HepG2 (cell line): ENCODE measurements at places on chromosomes 13 and 19.
A peak's percentile ranks its signal among the peaks of the same experiment; 100 is the strongest.

- DNase-seq, result no peak
Observed at GRCh38 chr13:27257648-27258253, 6.4 kb downstream of the RPL21 start.

DNA sequence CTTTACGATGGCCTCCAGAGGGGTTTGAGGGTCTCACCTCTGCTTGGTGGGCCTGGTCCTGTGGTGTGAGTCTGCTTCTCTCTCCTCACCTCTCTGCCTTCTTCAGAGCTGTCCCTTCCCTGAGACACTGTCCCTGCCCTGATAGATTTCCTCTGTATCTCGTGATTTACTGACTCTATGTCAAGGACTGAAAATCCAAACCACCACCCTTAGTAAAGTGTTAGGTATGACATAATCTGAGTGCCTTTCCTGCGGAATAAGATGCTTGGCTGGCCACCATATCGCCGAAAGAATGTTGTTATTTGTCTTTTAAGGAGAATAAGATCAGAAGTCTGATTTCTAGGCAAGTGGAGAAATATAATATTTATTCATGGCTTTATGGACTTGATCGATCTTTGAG is 7.2 kb downstream of the SLC25A15 start:
- DNase-seq, result no peak

DNA sequence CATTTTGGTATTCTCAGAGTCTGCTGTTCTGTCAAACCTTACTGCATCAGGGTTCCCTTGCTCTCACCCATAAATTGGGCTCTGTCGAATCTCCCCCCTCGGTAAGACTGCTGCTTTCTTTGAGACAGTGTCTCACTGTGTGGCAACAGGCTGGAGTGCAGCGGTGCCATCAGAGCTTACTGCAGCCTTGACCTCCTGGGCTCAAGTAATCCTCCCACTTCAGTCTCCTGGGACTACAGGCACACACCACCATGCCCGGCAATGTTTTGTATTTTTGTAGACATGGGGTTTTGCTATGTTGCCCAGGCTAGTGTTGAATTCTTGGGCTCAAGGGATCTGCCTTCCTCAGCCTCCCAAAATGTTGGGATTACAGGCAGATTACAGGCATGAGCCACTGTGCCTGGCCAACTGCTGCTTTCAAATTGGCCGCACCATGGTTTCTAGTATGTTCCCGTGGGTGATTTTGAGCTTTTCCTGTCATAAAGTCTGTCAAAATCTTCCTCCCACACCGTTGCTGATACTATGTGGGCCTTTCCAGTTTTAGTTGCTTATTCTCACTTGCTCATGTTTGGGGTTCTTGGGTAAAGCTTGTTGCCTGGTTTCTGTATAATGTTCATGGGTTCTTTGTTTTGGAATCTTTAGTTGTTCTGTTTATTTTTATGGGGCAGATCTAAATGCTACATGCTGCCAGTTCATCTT is 10.6 kb downstream of the RFC3 start:
- DNase-seq, result no peak

- DNase-seq, result no peak
Observed at GRCh38 chr13:72314210-72314609, 413.2 kb downstream of the MZT1 start.

- DNase-seq, result no peak
Observed at GRCh38 chr13:40155201-40155600, 499.7 kb downstream of the COG6 start.

DNA sequence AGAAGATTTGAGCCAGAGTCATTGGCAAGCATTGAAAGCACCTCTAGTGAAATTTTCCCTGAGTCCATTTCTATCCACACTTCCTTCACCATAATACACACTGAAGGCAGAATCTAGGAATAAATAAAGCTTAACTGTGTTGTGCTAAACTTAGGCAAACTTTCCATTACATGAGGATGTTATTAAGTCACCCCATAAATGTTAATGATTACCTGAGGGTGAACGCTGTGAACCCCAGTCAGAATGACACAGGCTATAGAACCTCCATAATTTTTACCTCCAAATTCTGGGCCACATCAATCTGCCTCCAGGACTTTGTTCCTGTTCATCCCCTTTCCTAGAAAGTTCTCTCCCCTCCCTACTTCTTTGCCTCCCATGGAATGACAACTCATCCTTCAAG is 71.0 kb downstream of the RAP2A start:
- no peak for DNase-seq

- no peak for DNase-seq
Observed at GRCh38 chr13:112962396-112962795, 6.6 kb upstream of the MCF2L start.

- peak; percentile 14 for DNase-seq
Observed at GRCh38 chr19:53076984-53077383, 26.2 kb downstream of the ZNF160 start.

DNA sequence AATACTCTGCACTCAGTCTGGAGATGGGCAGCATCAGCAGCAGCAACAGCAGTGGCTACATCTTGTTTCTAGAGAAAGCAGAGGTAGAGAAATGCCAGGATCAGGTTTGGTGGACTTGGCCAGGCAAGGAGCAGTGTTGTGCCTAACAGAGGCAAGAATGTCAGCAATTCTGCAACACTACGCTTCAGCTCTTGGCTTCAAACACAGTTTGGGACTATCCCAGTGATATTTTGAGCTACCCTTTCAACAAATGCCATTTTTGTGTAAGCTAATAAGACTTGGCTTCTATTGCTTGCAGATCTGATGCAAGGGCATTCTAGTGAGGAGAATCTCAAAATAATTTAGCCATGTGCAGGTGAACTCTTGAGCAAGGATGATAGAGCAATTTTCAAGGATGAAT is 271.3 kb downstream of the PCDH20 start:
- no peak for DNase-seq

DNA sequence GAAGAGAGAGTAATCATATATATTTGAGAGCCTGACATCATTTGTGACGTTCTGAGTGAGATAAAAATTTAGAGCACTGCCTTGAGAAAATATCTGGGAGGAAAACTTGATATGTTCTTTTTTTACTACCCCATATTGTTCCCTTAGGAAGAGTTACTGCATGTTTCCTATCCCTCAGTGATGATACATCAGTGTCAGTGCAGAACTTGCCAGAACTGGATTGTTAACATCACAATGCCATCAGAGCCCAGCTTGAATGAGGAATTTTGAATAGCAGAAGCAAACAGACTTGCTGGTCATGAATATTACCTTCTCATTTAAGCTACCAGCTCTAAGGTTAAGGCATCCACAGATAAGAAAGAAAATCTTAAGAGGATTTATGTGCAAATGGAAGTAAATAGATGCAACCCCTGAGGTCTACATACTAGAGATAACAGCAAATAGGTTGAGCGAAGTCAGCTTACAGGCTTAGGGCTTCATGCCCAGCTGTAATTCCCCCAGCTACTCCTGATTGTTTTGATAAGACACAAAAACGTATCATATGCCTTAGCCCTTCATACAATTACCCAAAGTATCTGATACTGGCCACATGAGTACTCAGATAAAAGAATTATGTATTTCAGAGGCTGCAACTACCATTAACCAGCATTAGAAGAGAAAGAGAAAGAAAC is 313.7 kb upstream of the ATXN8OS start:
- no peak for DNase-seq

GRCh38 chr19:7595466-7596133 is at the start of gene CAMSAP3:
CAMSAP3 (plus strand) TSS chr19:7595863; CDS start chr19:7596003, 140 bp downstream.
- DNase-seq, result peak; percentile 64

GRCh38 chr13:75021151-75021550 is 460.8 kb downstream of the TBC1D4 start:
- no peak for DNase-seq

DNA sequence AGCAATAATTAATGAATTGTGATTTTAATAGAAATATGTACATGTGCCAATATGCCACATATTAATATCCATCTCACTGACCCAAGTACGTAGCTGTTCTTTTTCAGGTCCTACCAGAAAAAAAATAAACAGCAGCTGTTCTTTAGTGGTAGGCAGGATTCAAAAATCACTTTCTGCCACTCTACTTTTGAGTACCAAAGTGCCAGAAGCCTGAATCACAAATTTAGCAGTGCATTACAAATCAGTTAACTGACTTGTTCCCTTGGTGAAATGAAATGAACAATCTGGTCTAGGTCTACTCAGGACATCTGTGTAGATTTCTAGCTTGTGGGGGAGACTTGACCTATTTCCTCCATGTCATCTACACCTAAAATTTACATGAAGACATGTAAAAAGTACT is 775.5 kb upstream of the GPC6 start:
- no peak for DNase-seq

DNA sequence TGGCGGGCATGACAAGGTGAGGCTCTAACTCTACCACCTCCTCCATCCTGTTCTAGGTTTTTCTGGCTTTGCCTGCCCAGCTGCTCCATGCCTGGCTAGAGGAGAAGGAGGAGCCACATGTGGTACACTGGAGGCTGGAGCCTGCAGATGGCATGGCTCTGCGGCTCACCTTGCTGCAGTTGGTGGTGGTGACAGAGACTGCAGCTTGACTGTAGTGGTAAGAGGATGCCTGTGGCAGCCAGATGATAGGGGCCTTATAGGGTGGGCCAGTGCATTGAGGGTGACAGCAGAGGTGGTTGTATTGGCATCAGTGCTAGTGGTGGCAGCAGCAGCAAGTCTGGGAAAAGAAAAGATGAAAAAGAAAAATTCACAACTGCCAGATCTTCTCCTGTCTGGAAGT is 146.2 kb downstream of the TNFRSF19 start:
- no peak for DNase-seq

- DNase-seq, result peak; percentile 43
Observed at GRCh38 chr13:27359199-27359821, 65.1 kb upstream of the GTF3A start.

DNA sequence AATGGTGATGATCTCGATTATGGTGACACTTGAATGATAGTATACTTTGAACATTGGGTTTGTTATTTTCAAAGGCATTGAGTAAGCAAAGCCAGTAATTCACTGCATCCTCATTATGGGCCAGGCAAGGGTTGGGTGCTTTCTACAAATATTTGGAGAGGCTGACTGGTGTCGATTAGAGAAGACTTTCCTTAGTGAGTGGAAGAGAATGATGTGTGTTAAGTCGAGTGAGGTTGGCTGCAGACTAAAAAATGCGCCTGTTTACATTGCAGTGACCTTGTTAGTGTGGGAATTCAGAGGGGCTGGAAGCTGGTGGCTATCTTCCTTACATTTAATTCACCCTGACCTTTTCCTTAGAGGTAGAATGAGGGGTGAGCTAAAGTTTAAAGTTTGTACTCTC is 22.4 kb upstream of the RNF113B start:
- peak; percentile 77 for DNase-seq

DNA sequence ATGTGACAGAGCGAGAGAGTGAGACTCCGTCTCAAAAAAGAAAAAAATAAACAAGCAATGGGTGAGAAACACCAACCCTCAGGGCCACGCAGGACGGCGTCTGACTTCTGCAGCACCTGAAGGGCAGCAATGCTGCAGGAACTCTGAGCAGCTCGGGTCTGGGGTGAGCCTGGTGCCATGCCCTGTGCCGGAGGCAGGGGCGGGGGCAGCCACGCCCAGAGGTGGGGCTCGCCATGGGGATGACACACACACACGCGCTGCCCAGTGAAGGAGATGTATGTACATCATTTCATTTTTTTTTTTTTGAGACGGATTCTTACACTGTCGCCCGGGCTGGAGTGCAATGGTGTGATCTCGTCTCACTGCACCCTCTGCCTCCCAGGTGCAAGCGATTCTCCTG is 24.3 kb downstream of the GPX4 start:
- no peak for DNase-seq
